ENCODE measurements at places on chromosomes 2 and 18.

DNA sequence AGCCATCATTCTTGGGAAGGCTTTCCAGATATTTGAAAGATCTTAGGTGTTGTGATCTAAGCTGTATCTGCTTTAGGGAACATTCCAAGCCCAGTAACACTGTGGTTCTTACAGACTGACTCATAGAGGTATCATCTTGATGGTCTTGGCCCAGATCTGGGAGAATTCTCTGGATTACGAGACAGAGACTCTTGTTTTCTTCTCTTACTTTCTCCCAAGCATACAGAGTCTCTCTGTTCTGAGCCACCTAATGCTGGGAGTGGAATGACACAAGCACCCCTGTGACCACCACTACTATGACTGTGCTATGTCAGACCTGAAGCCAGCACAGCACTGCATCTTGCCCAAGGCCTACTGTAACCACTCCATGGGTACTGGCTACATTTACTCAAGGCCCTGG is 81.0 kb upstream of the EPAS1 start:
- no peak for DNase-seq

GRCh38 chr2:105732101-105732500 is 12.6 kb upstream of the NCK2 start:
- DNase-seq: no peak

- DNase-seq: no peak
Observed at GRCh38 chr2:26317377-26318105, 28.4 kb upstream of the SELENOI start.

- no peak for DNase-seq
Observed at GRCh38 chr2:136664713-136665405, 100.5 kb upstream of the THSD7B start.

- no peak for DNase-seq
Observed at GRCh38 chr2:72716601-72717000, 109.2 kb downstream of the EXOC6B start.
